ENCODE measurements at places on chromosomes 2 and 18.

DNA sequence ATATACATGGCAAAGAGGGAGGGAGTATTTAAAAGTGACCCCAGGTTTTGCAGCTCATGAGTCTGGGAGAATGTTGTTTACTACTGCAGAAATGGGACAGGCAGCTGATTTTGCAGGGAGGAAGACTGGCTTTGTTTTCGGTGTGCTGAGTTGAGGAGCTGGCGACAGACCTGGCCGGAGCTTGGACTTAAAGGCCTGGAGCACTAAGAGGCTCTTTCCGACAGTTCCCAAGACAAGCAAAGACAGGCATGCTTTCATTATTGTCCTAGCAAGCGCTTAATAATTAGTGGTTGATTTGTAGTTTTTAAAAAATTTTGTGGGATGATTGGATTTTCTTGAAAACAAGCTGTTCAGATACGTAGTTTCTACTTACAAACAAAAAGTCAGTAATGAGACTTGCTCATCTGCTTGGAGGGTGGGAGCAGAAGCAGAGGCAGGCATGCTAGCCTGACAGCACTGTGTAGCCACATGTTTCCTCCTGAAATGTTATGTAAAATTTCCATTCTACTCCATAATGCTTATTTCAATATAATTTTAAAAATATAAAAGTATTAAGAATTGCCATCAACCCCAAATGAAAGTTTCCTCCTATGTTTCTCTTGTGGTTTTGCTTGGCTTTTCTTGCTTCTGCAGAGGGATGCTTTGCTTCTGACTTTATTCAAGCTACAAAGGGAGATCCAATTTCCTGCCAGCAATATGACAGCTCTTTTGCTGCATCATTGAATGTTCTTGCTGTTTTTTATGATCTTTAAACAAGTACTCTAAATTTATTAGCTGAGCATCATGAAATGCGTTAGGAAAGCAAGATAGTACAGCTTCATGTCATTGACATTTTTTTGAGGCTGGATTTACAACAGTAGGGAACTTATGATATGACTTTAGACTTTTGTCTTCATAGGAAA lies 75.8 kb downstream of the PHLPP1 start:
- no peak for DNase-seq

DNA sequence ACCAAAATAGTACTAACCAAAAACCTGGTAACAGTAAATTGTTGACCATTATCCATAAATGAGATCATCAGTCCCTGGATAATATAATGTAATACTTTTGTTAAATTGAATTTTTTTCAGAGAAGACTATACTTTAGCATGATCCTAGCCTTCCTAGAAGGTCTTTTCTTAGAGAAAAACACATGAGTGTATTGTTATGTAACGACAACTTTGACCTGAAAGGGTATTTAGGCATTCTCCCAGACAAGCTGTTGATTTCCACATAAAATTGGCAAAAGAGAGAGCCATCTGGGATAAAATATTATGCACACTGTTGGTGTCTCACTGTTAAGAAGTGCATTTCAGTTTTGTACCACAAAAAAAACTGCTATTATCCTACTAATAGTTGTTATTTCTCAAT lies 120.0 kb upstream of the MAPRE2 start:
- DNase-seq: no peak

DNA sequence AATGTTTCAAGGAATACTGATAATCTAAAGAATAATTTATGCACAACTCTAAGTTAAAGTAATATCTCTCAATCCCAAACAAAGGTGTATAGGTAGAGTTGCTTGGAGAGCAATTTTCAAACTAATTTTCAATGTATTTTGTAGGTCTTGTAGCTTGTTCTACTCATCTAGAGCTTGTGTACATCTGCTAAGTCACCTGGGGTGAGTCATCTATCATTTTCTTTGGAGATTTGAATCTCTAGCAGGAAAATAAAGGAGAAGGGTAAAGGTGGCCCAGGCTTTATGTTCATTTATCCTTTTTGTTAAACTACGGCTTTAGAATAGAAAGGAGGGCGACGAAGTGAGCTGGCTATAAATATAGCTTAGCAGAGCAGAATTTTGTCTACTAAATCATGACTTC lies 76.8 kb upstream of the THUMPD2 start:
- DNase-seq: no peak

DNA sequence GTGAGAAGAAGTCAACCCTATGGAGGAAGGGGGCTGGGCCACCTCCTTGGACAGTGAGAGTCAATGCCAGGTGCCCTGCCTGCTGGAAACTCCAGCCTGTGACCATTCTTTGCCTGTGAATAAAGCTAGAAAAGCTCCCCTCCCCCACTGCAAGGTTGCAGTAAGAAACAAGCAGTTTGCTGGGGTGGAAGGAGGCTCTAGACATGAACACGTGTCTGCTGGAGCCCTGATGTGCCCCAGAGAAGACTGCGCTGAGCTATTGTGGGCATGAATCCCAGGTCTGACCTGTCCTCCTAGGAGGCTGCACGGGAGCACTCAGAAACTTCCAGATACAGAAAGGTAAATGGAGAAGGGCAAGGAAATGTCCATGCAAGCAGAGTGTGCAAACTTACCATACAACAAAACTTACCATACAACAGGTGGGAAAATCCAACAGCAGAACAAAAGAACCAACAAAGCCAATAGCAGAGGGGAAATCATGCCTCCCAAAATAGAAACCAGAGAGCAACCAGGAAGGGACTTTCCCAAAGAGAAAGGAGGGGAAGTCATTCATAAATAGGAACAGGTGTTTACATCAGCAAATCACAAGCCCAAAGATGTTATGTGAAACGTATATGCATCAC lies 278.7 kb downstream of the BCL2 start:
- no peak for DNase-seq

DNA sequence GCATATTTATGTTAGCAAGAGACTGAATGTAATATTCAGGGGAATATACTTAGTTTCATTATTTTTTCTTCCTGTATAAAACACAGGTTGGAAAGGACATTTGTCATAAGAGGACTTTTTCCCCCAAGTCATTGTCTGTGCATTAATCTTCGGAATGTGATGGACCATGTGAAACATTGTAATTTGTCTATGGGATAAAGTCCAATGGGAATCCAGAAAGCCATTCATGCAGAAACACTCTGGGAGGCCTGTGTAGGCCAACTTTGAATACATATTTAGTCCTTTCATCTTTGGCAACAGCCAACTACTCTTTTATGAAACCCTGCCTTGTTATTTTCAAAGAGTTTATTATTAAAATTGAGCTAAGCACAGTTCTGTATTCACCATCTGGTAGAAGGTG lies 386.4 kb downstream of the PIK3C3 start:
- DNase-seq: no peak

DNA sequence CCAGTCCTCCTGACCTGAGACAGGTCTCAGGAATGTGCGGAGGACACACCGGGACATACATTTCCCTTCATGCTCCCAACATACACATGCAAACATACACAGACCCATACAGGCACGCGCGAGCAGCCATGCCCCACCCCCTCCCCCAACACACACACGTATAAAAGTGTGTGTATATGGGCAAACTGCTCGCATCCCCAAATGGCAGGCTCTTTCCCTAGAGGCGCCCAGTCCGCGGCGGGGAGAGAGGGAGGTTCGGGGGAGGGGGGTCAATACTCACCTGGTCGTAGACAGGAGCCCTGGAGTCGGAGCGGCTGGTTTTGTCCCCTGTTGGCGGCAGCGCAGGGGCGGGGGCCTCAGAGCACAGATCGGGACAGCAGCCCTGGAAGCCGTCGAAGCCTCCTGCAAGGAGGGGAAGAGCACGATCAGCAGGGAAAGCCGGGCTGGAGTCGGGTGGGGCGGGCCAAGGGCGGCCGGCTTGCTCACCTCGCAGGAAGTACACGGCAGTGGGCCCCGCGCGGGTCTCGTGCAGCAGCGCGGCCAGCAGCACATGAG lies 682 bp downstream of the DUSP2 start:
- DNase-seq: no peak

GRCh38 chr2:132816234-132816633 lies 146.2 kb upstream of the LYPD1 start:
- no peak for DNase-seq

DNA sequence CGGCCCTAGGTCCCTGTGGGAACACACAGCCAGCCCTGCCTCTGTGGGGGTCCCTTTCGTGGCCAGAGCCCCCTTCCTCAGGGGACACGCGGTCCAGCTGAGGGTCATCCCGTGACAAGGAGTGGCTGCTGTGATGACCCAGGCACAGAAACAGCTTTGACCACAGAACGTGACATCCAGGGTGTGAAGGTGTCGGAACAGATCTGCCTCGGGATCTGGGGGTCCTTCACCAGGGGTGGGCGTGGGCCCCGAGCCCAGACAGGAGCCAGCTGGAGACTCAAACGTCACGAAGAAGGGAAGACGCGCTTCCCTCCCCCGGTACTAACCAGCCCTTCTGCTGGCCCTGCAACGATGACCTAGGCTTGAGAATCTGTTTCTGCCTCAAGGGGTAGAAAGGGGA lies 75.9 kb downstream of the NFATC1 start:
- DNase-seq: no peak

GRCh38 chr2:127615511-127616166 lies 30.3 kb upstream of the GPR17 start:
- no peak for DNase-seq

GRCh38 chr2:112141626-112142007 lies 3.4 kb downstream of the FBLN7 start:
- no peak for DNase-seq

DNA sequence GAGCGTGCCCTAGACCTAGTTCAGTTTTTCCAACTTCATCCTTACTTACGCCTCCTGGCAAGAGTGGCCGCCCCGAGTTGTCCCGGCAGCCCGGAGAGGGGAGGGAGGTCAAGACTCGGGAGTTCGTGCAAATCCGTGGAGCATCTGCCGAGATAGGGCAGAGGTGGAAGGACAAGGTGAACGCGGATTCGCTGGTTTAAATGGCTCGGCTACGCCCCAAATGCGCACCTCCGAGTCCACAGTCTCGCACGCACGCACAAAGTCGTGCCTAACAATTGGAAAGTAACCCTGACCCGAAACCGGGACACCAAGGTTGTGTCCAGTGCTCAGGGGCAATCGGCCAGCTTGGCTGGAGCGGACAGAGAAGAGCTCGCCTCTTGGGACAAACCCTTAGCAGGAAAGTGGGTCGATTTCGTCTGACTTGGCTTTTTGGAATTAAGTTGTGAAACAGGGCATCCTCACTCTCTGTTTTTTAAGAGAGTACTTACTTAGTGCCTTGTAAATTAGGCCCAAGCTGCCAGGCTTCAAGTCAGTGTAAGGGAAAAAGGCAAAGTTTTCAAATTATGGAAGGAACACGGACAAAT lies 726 bp upstream of the SS18 start:
- DNase-seq: no peak

- no peak for DNase-seq
These were observed 421.6 kb upstream of the ID2 start for GRCh38 chr2:8260213-8260612.

- no peak for DNase-seq
These were observed 36.3 kb downstream of the HS6ST1 start for GRCh38 chr2:128282246-128282975.

DNA sequence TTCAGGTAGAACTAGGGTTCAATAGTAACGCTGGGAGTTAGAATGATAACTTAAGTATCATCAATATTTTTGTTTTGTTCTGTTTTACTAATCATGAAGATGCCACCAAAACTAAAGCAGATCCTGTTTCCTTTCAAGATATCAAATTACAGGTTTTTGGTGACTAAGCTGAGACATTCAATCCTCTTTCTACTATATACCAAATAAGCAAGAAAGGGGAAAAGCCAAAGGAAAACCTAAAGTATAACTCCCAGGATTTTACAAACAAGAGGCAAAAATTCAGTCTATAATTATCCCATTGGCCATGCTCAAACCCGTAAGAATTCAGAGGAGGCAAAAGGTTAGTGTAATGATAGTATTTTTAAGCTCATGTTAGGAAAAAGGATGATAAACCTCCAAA lies 175.2 kb upstream of the CCDC150 start:
- no peak for DNase-seq

DNA sequence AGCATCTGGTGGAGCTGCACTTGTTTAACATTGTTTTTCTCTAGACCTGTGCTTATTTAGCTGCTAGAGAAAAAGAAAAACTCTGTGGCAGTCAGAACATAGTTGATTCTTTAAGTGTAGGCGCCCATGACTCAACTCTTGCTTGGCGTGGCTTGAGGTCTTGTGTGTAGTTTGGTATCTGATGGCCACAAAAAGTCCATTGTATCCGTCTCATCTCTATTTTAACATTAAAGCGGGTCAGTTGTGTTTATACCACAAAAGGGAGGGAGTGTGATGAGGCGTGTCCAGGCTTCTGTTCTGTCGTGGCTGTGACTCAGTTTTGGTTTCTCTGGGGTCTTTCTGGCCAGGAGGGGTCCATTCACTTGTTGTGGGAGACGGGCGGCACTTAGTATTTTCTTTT lies 24.2 kb upstream of the UGT1A8 start:
- DNase-seq: no peak

- no peak for DNase-seq
These were observed 952 bp downstream of the MGAT5 start for GRCh38 chr2:134254824-134255223.

DNA sequence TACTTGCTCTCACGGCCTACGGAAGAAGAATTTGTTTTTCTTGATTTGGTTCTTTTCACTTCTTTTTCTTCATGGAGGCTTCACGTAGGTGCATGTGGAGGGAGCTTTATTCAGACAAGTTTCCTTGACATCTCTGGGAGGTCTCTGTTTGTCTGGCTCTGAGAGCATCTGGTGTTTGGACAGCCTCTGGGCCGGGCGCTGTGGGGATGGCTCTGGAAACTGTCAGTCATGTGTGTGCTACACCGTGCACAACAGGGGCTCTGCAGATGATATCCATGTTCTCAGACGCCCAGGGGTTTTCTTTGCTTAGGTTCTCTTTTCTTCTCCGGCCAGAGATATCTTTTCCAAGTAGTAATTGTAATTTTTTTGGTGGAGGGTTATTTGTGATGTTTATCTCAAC lies 130.7 kb downstream of the SH3RF3 start:
- no peak for DNase-seq

DNA sequence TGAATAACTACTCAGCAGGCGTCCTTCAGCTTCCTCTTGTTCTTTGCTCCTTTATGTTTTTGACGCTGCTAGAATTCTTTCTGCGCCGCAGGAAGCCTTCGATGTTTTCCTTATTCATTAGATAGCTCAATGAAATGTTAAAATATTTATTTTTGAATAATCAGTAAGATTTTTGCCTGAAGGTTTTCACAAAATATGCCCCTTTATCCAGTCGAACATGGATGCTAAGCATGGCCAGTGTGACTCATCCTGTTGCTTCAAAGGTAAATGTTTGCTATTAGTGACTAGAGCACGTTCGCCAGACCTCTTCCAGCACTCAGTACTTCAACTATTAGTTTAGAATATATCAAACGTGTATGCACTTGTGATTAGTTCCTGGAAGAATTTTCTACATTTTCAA lies 7.6 kb upstream of the MEIS1 start:
- DNase-seq: no peak

Data from T-helper 22 cell (primary cell).